Breast epithelium (tissue), 4 donors: ENCODE measurements at places on chromosomes 5 and 9. TPM values are rescaled to one million over a fixed set of nuclear protein-coding genes. Genes with fewer than 3 reads are reported as not detected.

- no peaks in the 10 kb centered on the region for H3K4me1 ChIP-seq
- H3K27ac ChIP-seq: no peak overlapping the region
- no peak overlapping the region for H3K4me3 ChIP-seq
- no peaks in the 10 kb centered on the region for H3K36me3 ChIP-seq
- no peaks in the 10 kb centered on the region for H3K27me3 ChIP-seq
Measured at GRCh38 chr5:87311405-87312279, 44.0 kb downstream of the RASA1 start.

GRCh38 chr5:17879276-17879675, 245.0 kb downstream of the TAF11L14 start:
- no peak overlapping the region for H3K4me3 ChIP-seq
- no peaks in the 10 kb centered on the region for H3K36me3 ChIP-seq

GRCh38 chr5:6431214-6432195, 17.2 kb upstream of the UBE2QL1 start:
- no peak overlapping the region for H3K4me3 ChIP-seq
- no peak overlapping the region for H3K27ac ChIP-seq
- no peaks in the 10 kb centered on the region for H3K36me3 ChIP-seq
- no peak for DNase-seq
- H3K27me3 ChIP-seq: no peaks in the 10 kb centered on the region

GRCh38 chr5:40033411-40033810, 608.6 kb upstream of the DAB2 start:
- no peak overlapping the region for H3K27ac ChIP-seq
- H3K36me3 ChIP-seq: no peaks in the 10 kb centered on the region
- no peak overlapping the region for H3K4me3 ChIP-seq

DNA sequence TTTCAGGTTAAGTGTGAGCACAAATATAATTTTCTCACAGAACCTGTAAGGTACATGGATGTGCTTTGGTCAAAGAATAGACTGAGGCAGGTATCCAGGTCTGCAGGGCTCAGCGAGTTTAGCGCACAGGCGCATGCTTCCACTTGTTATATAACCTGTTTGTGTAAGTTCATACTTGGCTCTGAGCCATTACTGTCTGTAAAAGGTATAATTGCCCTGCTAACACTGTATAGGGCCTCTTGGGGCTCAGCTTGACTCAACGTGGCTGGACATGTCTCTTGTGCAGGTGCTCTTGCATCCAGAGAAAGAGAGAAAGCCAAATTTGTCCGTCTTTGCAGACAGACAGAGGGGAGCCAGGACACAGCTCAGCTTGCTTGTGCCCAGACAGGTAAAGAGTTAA, 759.6 kb downstream of the MTRR start:
- no peak overlapping the region for H3K27ac ChIP-seq
- no peak for DNase-seq
- no peaks in the 10 kb centered on the region for H3K36me3 ChIP-seq
- H3K27me3 ChIP-seq: no peaks in the 10 kb centered on the region

DNA sequence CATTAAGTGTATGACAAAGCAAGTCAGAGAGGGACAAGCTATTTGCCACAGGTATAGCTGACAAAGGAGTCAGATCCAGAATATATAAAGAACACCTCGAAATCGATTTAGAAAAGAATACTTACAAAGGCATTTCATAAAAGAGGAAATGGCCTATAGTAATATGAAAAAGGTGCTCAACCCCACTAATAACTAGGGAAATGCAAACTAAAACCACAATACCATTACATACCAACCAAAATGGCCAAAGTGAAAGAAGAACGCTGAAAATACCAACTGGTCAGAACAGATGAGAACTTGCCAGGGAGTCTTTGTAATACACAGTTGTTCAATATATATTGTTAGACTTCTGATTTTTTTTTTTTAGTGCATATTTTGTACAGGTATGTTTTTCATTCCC, 152.9 kb downstream of the CDC42SE2 start:
- no peaks in the 10 kb centered on the region for H3K27me3 ChIP-seq
- H3K4me1 ChIP-seq: no peaks in the 10 kb centered on the region
- no peaks in the 10 kb centered on the region for H3K36me3 ChIP-seq
- H3K27ac ChIP-seq: no peak overlapping the region
- H3K4me3 ChIP-seq: no peak overlapping the region

PCDHA9 gene
- 0.66 TPM for total RNA-seq

GRCh38 chr9:122991370-122991830, 42.1 kb upstream of the GPR21 start:
- H3K27me3 ChIP-seq: no peaks in the 10 kb centered on the region
- H3K4me1 ChIP-seq: no peaks in the 10 kb centered on the region
- no peaks in the 10 kb centered on the region for H3K36me3 ChIP-seq
- no peak for DNase-seq
- no peak overlapping the region for H3K4me3 ChIP-seq

- H3K4me1 ChIP-seq: no peaks in the 10 kb centered on the region
- DNase-seq: no peak
- H3K36me3 ChIP-seq: no peaks in the 10 kb centered on the region
- no peak overlapping the region for H3K4me3 ChIP-seq
Measured at GRCh38 chr5:97528941-97529340, 345.9 kb upstream of the RIOK2 start.

GRCh38 chr9:88745276-88746001, 210.5 kb downstream of the NXNL2 start:
- DNase-seq: no peak
- H3K27ac ChIP-seq: no peak overlapping the region
- H3K27me3 ChIP-seq: no peaks in the 10 kb centered on the region

GRCh38 chr5:100841358-100842076, 61.6 kb downstream of the ST8SIA4 start:
- no peak for DNase-seq
- no peaks in the 10 kb centered on the region for H3K4me1 ChIP-seq
- peak overlapping the region; percentile 42 for H3K27ac ChIP-seq
- no peaks in the 10 kb centered on the region for H3K27me3 ChIP-seq
